ENCODE measurements at places on chromosomes 7 and 10.
A peak's percentile ranks its signal among the peaks of the same experiment; 100 is the strongest.

GRCh38 chr10:46992803-46993561, 81.8 kb downstream of the PTPN20 start:
- DNase-seq, result no peak

GRCh38 chr7:155558351-155558750, 12.0 kb upstream of the CNPY1 start:
- DNase-seq, result no peak

DNA sequence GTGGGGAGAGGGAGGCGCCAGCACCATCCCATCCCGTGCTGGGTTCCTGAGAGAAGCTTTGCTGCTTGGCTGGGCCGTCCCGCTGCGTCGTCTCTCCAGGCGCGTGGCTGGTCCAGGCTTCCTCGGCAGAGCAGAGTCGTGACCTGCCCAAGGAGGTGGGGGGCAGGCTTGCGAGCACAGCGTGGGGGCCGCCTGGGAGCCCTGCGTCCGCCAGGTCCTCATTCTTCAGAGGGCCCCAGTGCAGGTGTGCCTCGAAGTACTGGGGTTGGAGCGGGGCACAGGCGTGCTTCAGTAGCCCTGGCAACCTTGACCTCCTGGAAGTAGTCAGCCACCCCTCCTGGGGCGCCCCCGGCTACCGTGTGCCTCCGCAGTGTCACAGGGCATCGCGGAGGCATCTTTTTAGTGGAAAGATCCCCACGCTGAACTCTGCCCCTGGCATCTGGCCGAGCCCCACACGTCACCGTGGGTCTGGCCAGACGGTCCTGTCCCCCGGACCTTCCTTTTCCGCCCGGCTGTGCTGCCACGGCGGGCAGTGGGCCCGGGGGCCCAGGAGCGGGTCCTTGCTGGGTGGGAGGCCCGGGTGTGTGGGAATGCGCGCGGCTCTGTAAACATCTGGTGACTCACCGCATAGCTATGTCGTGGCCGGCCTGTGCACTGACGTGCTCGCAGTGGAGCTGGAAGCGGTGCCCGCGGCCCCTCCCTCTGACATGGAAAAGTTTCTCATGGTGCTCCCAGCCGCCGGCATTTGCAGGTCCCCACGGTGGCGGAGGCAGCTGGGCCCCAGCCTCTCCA, 6.4 kb downstream of the MAFK start:
- DNase-seq, result no peak

- no peak for DNase-seq
These were observed 363.6 kb upstream of the GRM3 start for GRCh38 chr7:86280150-86280549.

GRCh38 chr7:94040254-94040653, 36.1 kb upstream of the BET1 start:
- DNase-seq, result no peak

- no peak for DNase-seq
These were observed 107.4 kb downstream of the DYNC2I1 start for GRCh38 chr7:158963771-158964241.

- no peak for DNase-seq
These were observed 208.3 kb downstream of the CELF2 start for GRCh38 chr10:11225935-11226334.

GRCh38 chr10:48606530-48607355, 1.9 kb upstream of the ARHGAP22 start:
- no peak for DNase-seq

- DNase-seq, result no peak
These were observed 83.6 kb upstream of the CACUL1 start for GRCh38 chr10:118838364-118838763.

DNA sequence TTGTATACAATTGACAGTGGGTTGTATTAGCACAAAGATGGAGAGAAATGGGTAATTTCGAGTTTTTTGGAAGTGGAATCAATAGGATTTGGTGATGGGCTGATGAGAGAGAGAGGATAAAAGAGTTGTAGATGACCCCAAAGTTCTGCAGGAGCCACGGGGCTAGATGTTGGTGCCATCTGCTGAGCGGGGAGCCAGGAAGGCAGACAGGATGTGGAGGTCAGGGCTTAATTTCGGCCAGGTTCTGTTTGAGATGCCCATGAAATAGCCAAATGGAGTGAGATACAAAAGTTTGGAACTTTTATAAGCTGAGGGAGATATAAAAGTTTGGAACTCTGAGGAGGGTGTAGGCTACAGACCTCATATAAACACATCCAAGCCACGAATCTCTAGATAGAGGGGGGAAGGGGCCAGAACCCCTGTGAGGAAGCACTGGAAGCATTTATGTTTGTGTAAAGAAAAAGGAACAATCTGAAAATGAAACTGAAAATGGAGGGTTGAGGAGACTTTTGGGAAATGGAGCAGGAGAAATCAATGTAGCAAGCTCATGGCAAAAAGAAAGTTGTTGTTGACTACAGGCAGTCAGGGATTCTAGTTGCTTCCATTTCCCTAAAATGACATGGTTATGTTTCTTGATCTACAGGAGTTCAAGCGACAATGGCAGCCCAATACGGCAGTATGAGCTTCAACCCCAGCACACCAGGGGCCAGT, 2.2 kb downstream of the GIMAP4 start:
- DNase-seq, result no peak

DNA sequence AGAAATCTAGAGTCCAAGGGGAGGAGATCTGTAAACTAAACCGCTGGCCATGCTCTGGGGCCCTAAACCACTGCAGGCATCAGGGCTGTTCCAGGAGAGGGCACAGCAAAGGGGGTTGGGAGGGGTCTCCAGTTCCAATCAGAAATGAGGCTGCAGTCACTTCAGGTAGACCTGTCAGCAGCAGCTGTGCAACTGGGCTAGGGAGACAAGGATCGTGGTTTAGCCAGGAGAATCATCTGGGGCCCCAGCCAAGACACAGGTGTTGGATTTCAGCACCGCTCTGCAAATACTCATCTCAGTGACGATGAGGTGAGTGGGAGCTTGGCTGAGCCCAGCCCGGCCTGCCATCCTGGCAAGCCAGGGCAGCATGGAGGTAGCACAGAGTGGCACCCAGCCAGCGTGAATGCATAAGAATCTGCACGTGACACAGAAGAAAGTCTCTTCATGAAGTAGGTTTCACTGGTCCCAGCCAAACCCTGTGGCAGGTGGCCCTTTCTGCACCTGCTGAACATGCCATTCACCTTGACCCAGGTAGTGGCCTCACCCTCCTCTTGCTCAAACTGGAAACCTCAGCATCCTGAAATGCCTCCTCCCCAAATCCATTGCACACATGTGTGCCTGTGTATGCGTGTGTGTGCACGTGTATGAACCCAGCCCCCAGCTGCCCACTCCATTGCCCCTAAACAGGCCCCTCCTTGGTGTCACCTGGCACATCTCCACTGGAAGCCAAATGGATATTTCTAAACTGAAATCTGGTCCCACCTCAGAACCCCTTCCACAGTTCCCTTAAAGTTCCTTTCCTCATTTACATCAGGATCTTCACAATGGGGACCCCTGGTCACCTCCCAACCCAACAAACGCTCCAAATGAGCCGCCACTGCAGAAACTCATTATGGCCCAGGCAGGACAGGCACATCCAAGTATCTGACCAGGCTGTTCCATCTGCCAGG, 9.6 kb downstream of the GPRIN2 start:
- DNase-seq, result peak; percentile 96

GRCh38 chr7:2726316-2727018, 38.5 kb downstream of the AMZ1 start:
- DNase-seq, result no peak

DNA sequence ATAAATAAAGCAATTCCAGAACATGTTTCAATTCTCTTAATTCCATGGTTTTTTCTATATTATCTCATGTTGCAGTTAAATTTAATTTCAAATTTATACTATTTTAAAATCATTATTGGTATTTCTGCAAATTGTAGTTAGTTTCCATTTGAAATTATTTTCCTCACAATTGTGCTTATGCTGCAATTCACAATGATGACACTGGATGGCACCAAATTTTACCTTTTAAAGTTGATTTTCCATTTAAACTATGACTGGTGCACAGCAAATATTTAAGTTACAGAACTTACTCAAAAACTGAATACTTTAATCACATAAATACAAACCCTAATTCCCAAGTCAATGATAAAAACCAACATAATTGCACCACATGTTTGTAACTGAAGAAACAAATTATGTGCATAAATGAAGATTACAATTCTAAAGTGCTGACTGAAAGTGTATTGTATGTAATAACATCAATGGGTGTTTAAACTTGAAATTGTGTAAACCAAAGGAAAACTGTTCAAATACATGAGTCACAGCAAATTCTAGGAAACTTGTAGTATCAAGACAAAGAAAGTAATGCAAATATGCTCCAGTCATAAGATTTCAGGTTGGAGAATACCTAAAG, 75.3 kb upstream of the AASS start:
- DNase-seq, result no peak

- DNase-seq, result no peak
These were observed 163.5 kb downstream of the SH3PXD2A start for GRCh38 chr10:103691723-103692435.

DNA sequence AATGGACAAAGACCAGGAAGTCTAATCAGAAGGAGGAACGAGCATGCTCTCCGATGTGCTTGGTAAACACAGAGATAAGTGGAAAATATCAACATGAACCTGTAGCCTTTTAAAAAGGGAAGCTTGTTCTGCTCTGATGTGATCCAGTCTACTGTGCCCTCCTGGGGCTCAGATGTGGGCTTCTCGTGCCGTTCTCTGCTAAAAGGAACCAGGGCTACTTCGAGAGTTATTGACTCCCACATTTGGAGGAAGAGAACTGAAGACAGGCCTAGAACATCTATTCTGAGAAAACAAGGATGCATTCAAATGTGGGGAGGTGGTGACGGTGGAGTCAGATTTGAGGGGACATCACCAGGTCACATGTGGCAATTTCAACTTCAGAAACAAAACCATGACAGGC, 325.4 kb downstream of the GLRX3 start:
- DNase-seq, result no peak

- DNase-seq, result no peak
These were observed 202.6 kb downstream of the MDFIC start for GRCh38 chr7:115124409-115124939.

GRCh38 chr7:151702961-151703360, 174.0 kb downstream of the PRKAG2 start:
- DNase-seq, result no peak

GRCh38 chr10:82622479-82622878, 747.5 kb downstream of the NRG3 start:
- no peak for DNase-seq

Measured in NCI-H2029 (cell line).